ENCODE measurements at places on chromosomes 13 and 19.

DNA sequence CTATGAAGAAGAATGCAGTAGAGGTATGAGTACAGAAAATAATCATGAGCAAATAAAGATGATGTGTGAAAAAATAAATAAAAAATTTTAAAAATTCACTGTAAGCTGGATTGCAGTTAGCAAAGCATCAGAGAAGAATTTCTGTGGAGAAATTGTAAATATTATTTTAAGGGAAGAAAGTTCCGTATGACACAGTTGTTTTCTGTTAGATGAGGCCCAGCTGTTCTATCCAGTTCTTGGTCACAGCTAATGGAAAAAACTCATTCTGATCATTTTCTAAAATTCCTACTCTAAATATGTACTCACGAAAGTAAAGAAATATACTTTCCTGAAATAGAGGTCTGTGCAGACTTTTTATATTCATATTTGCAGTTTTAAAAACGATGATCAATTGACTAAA is 578.8 kb downstream of the DCT start:
- DNase-seq, result no peak

- no peak for DNase-seq
Observed at GRCh38 chr19:11268783-11269267, 6.5 kb upstream of the DOCK6 start.

DNA sequence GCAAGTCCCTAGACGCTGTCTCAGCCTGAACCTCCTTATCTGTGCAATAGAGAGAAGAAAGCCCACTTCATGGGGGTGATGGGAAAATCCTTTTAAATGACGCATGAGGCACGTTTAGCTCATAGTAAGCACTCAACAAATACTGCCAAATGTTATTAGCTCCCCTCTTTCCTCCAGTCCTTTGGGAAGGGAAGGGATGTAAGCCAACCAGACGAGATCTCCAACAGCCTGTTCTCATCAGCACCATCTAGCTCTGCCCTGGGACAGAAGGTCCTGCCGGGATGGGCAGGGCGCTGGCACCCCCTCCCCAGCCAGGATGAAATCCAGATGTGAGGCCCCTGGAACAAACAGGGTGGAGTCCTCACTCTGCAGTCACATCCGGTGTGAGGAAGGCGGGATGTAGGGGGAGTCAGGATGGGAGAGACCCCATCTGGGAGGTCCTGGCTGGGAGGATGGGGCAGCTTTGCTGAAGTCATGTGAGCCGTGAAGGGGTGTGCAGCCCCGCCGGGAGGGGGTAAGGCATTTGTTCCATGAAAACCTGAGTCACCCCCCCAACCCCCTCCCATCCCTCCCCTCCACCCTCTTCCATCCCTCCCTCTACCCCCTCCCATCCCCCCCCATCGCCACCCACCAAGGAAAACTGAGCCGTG is 4.6 kb downstream of the S1PR2 start:
- DNase-seq, result no peak

DNA sequence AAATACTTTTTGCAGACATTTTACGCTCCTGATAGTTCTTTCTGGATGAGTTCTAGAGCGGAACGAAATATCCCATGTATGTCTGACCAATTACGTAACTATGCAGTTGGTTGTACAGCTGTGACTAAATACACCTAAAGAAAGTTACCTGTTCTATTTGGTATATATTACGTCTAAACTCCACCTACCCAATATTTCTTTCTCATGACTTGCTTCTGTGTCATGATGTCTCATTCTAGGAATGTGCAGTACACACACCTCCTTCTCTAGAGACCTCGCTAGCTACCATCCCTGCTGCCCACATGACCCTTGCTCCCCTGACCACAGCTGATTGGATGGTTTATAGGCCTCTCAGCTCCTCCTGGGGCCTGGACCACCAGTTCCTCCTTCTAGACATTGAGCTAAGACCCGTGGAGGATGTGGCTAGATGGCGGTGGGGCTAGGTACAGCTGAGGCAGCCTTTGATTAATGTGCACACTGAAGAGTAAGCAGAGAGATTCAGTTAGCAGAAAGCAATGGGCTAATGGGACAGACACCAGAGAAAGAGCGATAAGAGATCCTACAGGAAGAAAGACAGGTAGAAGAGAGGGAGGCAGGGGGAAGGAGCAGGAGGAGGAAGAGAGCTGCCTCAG is 422.1 kb downstream of the COG6 start:
- no peak for DNase-seq

- DNase-seq, result no peak
Observed at GRCh38 chr13:60178327-60178726, 14.6 kb upstream of the DIAPH3 start.

GRCh38 chr13:94093652-94094315 is 385.7 kb downstream of the DCT start:
- no peak for DNase-seq

DNA sequence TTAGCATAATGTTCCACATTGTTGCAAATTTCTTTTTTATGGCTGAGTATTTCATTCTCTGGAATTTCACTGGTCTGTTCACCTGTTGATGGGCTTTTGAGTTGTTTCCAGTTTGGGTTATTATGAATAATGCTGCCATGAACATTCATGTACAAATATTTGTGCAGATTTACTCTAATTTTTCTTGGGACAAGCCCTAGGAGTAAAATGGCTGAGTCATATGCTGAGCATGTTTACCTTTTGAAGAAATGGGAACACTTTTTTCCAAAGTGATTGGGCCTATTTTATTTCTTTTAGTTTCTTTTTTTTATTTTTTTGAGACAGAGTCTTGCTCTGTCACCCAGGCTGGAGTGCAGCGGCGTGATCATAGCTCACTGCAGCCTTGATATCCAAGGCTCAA is 4.7 kb upstream of the FBL start:
- no peak for DNase-seq

DNA sequence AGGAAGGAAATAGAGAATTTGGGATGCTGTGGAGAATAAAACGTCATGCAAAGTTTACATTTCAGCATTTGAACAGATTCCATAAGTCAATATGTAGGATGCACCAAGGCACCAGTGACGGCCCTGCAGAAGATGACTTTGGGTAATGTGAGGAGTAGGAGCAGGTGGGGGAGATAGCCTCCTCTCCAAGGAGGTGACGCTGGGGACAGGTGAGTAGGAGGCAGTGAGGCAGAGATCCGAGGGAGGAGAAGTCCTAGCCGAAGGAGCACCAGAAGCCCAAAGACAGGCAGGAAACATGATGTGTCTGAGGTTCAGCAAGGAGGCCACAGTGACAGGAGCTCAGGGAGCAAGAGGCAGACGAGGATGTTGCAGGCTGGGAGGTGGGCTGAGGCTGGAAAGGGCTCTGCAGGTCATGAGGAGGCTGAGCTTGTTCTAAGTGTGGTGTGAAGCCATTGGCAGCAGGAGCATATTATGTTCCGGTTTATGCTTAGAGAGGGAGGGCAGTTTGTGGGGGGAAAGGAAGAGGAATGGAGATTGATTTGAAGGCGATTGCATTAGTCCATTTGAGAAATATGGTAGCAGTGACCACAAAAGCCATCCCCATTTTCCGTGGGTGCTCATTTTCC is 55.7 kb upstream of the C1QTNF9 start:
- no peak for DNase-seq

DNA sequence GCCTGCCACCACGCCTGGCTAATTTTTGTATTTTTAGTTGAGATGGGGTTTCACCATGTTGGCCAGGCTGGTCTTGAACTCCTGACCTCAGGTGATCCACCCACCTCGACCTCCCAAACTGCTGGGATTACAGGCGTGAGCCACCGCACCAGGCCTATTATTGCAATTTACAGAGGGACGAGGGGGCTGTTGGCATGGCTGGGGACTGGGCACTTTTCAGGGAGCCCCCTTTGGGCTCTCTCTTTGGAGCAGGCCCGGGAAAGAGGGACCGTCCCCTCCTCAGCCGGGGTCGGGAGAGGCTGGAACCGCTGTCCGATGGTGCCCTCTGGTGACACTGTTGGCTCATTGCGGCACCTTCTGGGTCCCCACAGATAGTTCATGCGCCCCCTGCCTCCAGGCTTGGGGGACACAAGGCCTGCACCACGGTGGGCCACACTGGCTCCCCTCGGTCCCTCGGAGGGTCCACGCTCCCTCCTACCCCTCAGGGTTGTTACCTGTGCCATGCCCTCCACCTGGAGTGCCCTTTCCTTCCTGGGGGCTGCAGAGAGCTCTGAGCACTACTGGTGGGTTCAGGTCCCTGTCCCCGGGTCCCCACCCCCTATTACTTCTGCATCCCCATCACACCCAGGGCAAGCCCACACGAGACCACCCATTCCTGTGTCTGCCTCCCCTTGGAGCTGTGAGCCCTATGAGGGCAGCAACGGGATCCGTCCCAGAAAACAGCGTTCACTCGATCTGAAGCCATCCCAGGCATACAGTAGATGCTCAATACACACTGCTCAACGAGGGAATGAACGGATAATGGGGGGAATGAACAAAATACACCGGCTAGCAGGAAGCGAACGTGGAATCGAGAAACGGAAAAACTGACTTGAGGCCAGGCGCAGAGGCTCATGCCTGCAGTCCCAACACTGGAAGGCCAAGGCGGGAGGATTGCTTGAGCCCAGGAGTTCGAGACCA is 12.5 kb downstream of the FEM1A start:
- peak; percentile 76 for DNase-seq

GRCh38 chr19:45599286-45599685 is 2.7 kb downstream of the GPR4 start:
- DNase-seq, result no peak

DNA sequence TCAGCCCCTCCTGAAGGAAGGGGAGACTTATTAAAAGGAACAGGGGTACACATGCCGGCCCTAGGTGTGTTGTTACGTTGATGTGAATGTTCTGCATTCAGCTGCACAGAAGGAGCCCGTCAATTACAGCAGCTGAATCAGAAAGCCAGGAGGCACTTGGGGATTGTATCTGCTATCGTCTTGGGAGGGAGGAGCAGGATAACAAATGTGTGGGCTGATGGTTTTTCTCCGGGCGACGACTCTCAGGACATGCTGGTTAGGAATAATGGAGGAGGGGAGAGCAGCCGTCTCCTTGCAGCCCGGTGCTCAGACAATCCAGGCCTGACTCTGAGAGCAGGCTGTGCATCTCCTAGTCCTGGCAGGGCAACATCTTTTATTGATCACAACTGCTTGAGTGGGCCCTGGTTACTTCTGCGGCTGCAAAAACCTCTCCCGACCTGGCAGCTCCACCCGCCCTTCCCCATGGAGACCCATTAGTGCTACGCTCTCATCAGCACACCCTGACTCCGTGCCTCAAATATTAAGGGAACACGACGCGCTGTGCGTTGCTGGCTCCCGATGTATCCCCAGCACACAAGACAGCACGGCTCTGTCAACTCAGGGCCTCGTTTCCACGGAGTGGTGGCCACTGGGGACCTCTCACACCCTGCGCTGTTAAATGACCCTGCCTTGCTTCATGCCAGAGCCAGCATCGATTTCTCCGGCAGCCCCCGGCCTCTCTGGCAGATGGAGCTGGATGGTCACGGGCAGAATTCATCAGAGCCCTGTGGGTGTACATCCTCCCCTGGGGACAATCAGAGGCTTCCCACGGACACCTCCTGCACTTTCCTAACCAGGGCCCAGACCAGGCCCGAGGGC is 25.3 kb downstream of the PEPD start:
- DNase-seq, result no peak

DNA sequence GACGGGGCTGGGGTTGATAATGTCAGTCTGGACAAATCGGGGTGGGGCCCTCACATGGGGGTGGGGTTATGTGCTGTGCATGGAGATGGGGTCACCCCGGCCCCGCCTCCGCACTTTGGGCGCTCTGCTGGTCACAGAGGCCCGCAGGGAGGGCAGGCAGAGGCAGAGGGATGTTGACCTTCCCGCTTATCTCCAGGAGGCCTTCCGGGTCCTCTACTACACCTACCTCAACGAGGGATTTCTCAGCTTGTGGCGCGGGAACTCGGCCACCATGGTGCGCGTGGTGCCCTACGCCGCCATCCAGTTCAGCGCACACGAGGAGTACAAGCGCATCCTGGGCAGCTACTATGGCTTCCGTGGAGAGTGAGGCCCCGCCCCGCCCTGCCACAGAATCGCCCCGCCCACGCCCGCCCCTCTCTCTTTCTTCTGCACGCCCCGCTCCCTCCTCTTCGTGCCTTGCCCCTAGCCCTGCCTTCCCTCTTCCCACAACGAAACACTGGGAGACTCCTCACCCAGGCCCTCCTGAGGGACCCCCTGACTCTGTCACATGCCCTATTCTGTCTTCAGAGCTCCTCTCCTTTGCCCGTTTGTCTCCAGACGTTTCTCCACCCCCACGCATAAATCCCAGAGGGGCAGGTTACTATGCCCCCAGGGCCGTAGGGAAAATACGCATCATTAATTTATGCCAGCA is 32.8 kb downstream of the TMEM161A start:
- no peak for DNase-seq

DNA sequence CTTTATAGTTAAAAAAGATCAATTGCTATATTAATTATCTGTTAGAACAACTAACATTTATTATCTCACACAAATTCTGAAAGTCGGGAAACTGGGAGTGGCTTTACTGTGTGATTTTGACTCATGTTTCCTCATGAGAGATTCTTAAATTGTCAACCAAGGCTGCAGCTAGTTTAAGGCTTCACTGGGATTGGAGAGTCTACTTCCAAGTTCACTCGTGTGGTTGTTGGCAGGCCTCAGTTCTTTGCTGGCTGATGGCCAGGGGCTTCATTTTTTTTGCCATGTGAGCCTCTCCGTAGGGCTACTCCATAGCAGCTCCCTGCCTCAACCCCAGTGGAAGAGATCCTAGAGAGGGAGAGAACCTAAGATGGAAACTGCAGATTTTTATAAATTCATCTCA is 24.5 kb upstream of the LPAR6 start:
- DNase-seq, result no peak

DNA sequence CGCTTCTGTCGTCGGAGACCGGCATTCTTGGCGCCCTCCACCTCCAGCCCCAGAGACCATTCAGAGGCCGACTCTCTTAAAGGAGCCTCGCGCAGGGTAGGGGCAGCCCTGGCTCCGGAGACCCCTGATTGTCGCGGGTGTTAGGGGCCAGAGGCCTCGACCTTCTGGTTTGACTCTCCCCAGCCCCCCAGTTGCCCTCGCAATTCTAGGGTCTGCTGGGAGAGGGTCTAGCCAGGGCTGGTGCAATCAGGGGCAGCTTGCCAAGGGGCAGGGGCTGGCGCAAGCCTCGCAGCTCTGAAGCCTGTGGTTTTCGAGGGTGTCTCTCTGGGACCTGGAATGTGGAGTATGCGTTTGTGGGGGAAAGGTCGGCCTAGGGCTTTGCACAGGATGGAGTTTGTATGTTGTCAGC is 1.6 kb upstream of the SLC7A10 start:
- no peak for DNase-seq

GRCh38 chr19:49820125-49820524 is 2.0 kb downstream of the MED25 start:
- DNase-seq, result no peak

GRCh38 chr19:2560369-2560768 is 84.4 kb downstream of the GADD45B start:
- DNase-seq, result no peak

GRCh38 chr19:13072188-13072908 is 30.3 kb downstream of the LYL1 start:
- no peak for DNase-seq

DNA sequence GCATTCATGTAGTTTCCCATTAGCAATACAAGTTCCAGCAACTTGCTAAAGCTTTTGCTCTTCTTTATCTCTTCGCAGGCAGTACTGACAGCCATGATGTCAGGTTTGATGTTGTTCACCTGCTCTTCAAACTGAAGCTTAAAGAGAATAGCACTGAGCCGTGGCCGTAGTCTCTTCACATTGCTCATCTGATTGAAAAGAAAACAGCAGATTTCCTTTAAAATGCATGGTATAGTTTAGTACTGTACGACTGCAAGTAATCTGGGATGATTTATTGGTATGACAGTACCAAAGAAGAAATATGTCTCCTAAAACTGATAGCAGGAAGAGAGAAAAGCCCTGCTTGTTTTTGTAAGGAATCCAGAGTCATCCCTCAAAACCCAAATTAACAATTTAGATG is 284.4 kb downstream of the DIAPH3 start:
- no peak for DNase-seq

- DNase-seq, result no peak
Observed at GRCh38 chr13:41516166-41516565, 58.8 kb downstream of the RGCC start.
